ENCODE measurements at places on chromosomes 5 and 9.

DNA sequence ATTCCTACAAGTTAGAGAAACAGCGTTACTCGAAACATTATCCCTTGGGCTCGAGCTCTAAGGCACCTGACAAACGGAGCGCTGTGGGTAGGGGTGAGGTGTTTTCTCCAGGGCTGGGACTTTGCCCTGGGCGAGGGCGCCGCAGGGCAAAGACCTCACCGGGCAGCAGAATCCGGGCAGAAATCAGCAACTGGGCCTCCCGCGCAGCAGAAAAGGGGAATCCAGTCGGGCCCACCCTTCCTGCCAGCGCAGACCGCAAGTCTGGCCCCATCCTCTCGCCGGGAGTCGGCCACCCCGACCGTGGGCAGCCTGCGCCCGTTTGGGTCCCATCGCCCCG, 430 bp upstream of the MSH3 start:
- DNase-seq, result no peak

- no peak for DNase-seq
Observed at GRCh38 chr5:80976985-80977384, 16.8 kb downstream of the RASGRF2 start.

- DNase-seq, result no peak
Observed at GRCh38 chr9:70044490-70045307, 1.1 kb downstream of the MAMDC2 start.

DNA sequence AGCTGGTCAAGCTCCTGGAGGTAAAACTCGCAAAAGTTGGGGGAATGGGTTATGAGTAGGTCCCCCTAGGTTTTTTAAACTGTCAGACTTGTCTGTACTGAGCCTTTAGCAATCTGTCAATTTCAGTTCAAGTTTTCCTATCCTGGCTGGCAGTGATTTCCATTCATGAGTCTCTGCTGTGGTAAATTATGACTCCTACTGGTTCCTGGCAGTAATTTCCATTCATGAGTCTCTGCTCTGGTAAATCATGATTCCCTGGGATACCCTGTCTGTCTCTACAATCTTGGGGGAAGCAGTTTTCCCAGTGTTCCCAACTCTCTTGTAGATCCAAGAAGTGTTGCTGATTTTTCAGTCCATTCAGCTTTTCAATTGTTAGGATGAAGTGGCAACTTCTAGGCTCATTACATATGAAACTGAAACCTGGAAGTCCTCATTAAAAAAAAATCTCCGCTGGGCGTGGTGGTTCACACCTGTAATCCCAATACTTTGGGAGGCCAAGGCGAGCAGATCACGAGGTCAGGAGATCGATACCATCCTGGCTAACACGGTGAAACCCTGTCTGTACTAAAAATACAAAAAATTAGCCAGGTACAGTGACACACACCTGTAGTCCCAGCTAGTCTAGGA, 91.3 kb upstream of the GPBP1 start:
- no peak for DNase-seq

DNA sequence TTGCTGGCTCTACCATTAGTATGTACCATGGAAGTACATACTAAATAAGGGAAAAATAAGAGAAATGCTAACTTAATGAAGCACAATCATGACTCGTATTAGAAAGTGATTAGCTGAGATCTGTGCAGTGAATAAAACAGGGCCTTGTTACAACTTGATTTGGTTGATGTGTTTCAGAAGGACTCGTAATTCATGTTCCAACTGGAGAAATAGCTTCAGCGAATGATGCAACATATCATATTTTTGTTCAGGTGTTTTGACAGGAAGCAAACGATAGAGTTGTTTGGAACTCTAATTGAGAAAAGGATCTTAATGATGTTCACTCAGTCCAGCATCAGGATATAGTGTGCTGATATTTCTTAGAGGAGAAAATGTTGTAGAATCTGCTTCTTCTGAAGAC, 474.6 kb upstream of the WWC1 start:
- no peak for DNase-seq

DNA sequence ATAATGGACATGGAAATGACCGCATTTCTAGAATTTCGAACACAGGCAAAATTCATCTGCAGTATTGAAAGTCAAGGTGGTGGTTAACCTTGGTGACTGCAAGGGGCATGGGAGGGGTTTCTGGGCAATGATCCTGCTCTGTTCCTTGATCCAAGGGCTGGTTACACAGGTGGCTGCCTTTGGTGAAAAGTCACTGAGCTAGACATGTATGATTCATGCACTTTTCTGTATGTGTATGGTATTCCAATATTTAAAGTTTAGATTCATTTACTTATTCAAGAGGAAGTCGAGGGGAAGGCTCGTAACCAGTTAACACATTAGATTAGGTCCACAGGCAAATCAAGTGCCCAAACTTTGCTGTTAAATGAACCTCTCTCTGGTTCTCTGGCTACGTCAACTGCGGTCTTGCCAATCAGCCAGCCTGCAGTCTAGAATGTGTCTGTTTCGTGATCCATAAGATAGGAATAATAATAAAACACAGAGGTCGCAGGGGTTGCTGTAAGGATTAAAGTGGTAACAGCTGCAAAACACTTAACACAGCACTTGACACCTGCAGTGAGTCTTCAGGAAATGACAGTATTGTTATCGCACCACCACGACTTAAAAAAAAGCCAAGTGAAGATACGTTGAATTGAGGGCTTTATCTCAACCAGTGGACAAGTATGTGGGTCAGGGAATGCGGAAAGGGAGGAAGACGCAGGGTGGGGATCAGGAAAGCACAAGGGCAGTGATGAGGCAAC, 92.5 kb downstream of the TLE1 start:
- DNase-seq, result no peak

GRCh38 chr5:124847907-124848306, 101.5 kb upstream of the ZNF608 start:
- DNase-seq, result no peak

GRCh38 chr5:61666064-61666621, 334.1 kb downstream of the ZSWIM6 start:
- no peak for DNase-seq

Measured in activated naive CD4-positive, alpha-beta T cell treated with anti-CD3 and anti-CD28 coated beads, Interleukin-2, amount 50 U/mL, for 16 hours (primary cell).